ENCODE measurements at places on chromosomes 13 and 19.
A peak's percentile ranks its signal among the peaks of the same experiment; 100 is the strongest.

DNA sequence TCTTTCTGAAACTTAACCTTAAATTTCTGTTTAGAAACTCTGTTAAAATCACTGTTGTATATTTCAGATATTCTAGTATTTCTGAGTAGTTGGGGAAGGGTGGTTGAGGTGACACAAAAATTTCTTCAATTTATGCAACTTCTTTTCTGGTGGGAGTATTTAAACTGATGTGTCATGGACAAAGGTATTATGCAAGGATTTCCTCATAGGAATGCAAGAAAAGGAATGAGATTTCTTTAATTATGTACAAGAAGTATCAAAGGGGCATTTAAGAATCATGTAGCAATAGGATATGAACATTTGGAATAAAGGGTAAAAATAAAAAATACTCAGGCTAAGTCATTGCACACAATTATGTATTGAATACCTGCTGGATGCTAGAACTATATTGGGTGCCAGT lies 575.8 kb upstream of the KLF12 start:
- H3K36me3 ChIP-seq, result no peaks in the 10 kb centered on the region
- no peaks in the 10 kb centered on the region for H3K27me3 ChIP-seq
- no peak overlapping the region for H3K27ac ChIP-seq
- H3K4me3 ChIP-seq, result no peak overlapping the region

GRCh38 chr13:110197026-110197425 lies 109.9 kb downstream of the COL4A1 start:
- DNase-seq, result no peak
- H3K4me3 ChIP-seq, result no peak overlapping the region
- peak overlapping the region; percentile 1 for H3K27ac ChIP-seq
- H3K36me3 ChIP-seq, result no peaks in the 10 kb centered on the region

DNA sequence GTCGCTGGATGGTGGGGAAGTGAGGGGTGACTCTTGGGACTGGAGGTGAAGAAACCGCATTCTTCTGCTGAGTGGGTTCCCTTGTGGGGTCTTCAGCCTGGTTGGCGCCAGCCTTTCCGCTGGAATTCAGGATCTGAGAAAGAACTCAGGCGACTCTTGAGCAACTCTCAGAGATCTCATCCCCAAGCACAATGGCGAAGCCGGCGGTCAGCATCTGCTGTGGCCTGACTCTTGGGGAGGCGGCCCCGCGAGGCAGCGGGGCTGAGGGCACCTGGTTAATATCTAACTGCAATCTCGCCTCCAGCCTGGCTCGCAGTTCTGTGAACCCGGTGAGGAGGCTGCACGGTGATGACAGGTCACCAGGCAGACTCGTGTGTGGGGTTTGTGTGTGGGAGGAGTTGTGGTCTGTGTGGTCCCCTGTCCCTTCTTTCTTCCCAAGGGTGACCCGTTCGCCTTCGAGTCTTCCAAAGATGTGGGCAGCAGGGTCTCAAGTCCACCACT lies 883 bp downstream of the ZNF441 start:
- H3K4me3 ChIP-seq, result peak overlapping the region; percentile 84
- no peaks in the 10 kb centered on the region for H3K36me3 ChIP-seq
- H3K27ac ChIP-seq, result peak overlapping the region; percentile 95

- H3K27me3 ChIP-seq, result no peaks in the 10 kb centered on the region
- no peak overlapping the region for H3K4me3 ChIP-seq
- peaks cover 41% of the 10 kb centered on the region for H3K4me1 ChIP-seq
- peak overlapping the region; percentile 62 for H3K27ac ChIP-seq
- DNase-seq, result no peak
- no peaks in the 10 kb centered on the region for H3K36me3 ChIP-seq
Observed at GRCh38 chr19:18287836-18288772, 6.7 kb upstream of the JUND start.

GRCh38 chr13:20566468-20566897 lies 474 bp upstream of the IFT88 start:
- H3K27ac ChIP-seq, result peak overlapping the region; percentile 97
- no peaks in the 10 kb centered on the region for H3K36me3 ChIP-seq

DNA sequence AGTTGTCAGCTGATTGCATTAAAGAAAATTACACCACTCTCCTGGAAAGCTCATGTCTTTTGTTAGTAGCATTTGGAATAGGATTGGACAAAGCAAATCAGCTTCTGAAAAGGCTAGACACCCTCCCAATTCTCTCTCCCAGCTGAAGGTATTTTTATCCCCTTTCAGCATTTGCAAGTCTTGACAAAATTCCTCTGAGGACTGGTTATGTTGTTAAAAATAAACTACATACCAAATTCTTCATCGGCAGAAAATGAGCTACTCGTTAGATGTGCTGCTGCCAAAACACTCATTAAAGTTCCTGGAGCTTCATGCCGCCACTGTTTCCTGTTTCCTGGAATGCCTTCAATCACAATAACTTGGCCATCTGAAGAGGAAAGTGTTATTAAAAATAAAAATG lies 37.1 kb downstream of the UTP14C start:
- no peaks in the 10 kb centered on the region for H3K36me3 ChIP-seq
- DNase-seq, result no peak
- no peaks in the 10 kb centered on the region for H3K27me3 ChIP-seq
- no peak overlapping the region for H3K27ac ChIP-seq

DNA sequence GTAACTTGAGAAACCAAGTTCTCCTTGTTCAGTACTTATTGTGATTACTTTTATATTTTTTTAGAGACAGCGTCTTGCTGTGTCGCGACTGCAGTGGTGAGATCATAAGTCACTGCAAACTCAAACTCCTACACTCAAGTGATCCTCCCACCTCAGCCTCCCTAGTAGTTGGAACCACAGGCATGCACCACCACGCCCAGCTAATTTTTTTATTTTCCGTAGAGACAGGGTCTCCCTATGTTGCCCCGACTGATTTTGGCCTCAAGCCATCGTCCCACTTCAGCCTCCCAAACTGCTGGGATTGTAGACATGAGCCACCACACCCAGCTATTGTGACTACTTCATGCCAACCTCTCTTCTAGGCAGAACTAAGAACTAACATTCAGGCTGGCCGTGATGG lies 8.3 kb downstream of the C19orf53 start:
- H3K27me3 ChIP-seq, result no peaks in the 10 kb centered on the region
- no peak for DNase-seq
- no peaks in the 10 kb centered on the region for H3K36me3 ChIP-seq

GRCh38 chr19:29804493-29804892 lies 7.3 kb upstream of the CCNE1 start:
- no peaks in the 10 kb centered on the region for H3K4me1 ChIP-seq
- DNase-seq, result no peak

DNA sequence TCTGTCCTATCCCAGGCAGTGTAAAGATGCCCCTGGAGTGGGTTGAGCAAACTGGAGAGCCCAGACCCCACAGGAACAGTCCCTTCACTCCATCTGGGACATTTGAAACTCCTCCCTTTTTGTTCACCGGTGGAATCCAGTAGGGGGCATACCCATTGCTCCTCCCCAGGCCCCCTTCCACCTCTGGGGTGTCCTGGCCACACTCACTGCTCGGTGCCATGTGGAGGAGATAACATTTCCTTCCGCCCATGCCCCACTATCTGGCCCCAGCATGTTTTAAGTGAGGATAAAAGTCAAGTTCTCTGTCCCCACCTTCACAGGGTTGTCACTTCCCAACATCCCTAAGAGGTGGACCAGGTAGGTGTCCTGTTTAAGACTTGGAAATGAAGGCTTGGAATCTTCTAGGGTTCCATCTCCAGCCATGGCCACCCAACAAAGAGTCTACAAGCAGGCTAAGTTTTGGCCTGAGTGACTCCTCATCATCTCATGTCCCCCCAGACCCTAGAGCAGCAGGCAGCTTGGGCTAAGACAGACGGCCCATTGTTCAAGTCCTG lies 9.3 kb downstream of the ZNF526 start:
- no peaks in the 10 kb centered on the region for H3K27me3 ChIP-seq
- no peaks in the 10 kb centered on the region for H3K4me1 ChIP-seq
- no peak overlapping the region for H3K27ac ChIP-seq

DNA sequence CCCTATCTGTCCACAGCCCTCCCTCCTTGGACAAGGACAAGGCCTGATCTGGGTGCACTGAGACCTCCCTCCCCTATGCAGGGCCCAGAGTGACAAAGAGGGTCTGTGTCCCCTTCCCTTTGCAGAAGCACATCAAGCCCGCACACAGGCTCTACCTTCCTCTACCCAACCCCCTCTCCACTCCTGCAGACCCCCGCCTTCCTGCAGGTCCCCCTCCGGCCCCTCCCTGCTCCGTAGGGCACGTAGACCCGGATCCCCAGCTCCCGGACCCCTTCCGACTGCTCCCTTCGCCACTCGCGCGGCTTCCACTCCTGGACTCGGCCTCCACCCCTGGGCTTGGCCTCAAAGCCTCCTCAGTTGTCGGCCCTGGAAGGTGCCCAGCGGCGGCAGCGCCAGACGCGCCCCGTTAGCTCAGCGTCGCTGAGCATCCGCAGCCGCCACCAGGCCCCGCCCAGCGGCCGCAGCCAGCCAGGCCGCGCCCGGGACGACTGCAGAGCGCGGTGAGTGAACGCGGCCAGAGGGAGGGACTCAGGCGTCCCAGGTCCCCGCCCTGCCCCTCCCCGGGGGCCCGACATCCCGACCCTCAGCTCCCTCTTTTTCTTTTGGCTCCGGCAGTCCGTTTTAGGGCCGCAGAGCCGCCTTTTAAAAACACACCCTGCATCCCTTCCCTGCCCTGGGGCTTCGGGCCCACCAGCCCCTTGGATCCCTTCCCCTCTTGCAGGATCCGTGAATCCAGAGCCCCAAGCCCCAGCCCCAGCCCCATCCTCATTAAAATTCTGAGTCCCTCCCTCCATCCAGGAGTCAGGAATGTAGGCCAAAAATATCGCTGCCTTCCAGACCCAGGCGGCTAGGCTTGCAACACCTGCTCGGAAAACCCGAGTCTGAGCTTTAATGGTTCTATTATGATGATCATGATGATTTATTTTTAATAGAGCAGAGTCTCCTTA lies 1.5 kb upstream of the MYADM start:
- peak overlapping the region; percentile 90 for H3K27ac ChIP-seq
- peak overlapping the region; percentile 81 for H3K4me3 ChIP-seq
- peak; percentile 81 for DNase-seq
- H3K4me1 ChIP-seq, result peaks cover 62% of the 10 kb centered on the region
- no peaks in the 10 kb centered on the region for H3K36me3 ChIP-seq

DNA sequence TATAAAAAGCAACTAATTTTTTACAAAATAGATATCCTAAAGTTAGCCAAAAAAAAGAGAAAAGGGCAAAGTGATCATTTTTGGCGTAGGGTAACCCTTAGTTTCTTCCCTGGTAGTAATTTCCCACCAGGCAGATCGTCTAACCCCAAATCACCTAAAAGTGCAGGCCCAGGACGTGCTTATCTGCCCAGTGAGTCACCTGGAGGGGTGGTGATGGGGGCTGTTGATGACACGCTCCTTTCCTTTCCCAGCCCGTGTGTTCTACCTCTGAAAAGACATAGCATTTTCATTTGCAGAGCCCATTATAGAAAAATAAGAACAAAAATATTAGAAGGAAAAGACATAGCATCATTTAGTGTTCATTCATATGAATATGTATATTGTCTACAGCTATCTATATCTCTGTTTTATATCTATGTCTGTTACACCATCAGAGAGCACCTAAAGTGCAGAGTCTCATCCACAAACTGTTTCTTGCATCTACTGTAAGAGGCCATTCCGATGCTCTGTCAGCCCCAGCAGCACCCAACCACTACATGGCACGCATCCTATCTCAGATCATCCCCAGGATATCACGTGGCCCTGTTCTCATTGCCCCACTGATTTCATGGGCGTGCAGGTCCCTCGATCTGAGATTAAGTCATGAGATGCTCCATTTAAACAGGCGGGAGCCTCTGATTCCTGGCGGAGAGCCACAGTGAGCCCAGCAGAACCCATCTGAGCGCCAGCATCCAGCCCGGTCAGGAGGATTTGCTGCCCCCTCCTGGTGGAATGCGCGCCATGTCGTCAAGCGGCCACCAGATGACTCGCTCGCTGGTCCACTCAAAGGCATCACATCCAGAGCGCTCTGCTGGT lies 8.5 kb upstream of the LILRB3 start:
- H3K4me1 ChIP-seq, result peaks cover 3% of the 10 kb centered on the region
- H3K27me3 ChIP-seq, result peaks cover 21% of the 10 kb centered on the region
- no peaks in the 10 kb centered on the region for H3K36me3 ChIP-seq
- H3K4me3 ChIP-seq, result no peak overlapping the region
- DNase-seq, result peak; percentile 91

GRCh38 chr13:51814825-51815650 lies 11.1 kb upstream of the DHRS12 start:
- H3K27ac ChIP-seq, result no peak overlapping the region
- H3K36me3 ChIP-seq, result no peaks in the 10 kb centered on the region
- H3K27me3 ChIP-seq, result no peaks in the 10 kb centered on the region
- H3K4me1 ChIP-seq, result peaks cover 5% of the 10 kb centered on the region

GRCh38 chr19:17724655-17725054 lies 5.4 kb downstream of the MAP1S start:
- no peak overlapping the region for H3K27ac ChIP-seq
- no peaks in the 10 kb centered on the region for H3K36me3 ChIP-seq
- no peaks in the 10 kb centered on the region for H3K27me3 ChIP-seq
- peaks cover 16% of the 10 kb centered on the region for H3K4me1 ChIP-seq
- no peak for DNase-seq

- H3K4me3 ChIP-seq, result no peak overlapping the region
- H3K27me3 ChIP-seq, result no peaks in the 10 kb centered on the region
- H3K4me1 ChIP-seq, result peaks cover 9% of the 10 kb centered on the region
- no peaks in the 10 kb centered on the region for H3K36me3 ChIP-seq
- no peak overlapping the region for H3K27ac ChIP-seq
Observed at GRCh38 chr19:28736528-28736927, 476.4 kb downstream of the UQCRFS1 start.

DNA sequence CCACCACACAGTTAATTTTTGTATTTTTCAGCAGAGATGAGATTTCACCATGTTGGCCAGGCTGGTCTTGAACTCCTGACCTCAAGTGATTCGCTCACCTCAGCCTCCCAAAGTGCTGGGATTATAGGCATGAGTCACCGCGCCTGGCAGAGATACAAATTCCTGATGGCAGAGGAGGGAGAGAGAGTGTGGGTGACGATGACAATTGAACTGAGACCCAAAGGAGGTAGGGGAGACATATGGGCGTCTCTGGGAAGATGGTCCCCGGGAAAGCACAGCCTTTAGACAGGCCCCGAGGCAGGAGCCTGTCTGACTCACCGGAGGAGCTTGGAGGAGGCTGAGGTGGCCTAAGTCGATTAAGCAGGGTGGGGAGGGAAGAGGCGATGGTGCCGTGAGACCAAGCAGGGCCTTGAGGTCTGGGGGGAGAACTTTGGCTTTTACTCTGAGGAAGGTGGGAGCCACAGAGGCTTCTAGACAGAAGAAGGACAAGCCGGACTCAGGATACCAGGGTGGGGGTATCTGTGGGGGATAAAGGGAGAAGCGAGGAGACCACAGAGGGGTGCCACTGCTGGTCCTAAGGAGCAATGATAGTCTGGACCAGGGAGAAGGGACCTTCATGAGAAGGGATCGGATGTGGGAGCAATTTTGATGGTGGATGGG lies 38.2 kb downstream of the ARRDC2 start:
- peak; percentile 15 for DNase-seq
- no peaks in the 10 kb centered on the region for H3K36me3 ChIP-seq
- H3K4me1 ChIP-seq, result peaks cover 12% of the 10 kb centered on the region
- H3K4me3 ChIP-seq, result no peak overlapping the region

All from transverse colon (tissue), 4 donors.